ENCODE measurements at places on chromosomes 5 and 9.

GRCh38 chr5:556909-557441 is 32.7 kb upstream of the SLC9A3 start:
- DNase-seq = no peak

- DNase-seq = no peak
Observed at GRCh38 chr5:82793808-82794419, 283.3 kb downstream of the TMEM167A start.

DNA sequence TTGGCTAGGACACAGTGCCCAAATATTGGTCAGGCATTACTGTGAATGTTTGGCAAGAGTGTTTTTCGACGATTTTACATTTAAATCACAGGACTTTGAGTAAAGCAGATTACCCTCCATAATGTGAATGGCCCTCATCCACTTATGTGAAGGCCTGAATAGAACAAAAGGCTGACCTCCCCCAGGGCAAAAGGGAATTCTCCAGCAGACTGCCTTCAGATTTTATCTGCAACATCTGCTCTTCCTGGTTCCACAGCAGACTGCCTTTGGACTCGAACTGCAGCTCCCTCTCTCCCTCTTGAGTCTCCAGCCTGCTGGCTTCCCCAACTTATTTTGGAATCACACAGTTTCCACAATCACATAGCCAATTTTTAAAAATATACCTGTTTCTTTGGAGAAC is 7.1 kb upstream of the TMEM215 start:
- no peak for DNase-seq

GRCh38 chr5:127203818-127204217 is 86.8 kb upstream of the MEGF10 start:
- no peak for DNase-seq

GRCh38 chr5:142969624-142970439 is 199.7 kb downstream of the ARHGAP26 start:
- no peak for DNase-seq

DNA sequence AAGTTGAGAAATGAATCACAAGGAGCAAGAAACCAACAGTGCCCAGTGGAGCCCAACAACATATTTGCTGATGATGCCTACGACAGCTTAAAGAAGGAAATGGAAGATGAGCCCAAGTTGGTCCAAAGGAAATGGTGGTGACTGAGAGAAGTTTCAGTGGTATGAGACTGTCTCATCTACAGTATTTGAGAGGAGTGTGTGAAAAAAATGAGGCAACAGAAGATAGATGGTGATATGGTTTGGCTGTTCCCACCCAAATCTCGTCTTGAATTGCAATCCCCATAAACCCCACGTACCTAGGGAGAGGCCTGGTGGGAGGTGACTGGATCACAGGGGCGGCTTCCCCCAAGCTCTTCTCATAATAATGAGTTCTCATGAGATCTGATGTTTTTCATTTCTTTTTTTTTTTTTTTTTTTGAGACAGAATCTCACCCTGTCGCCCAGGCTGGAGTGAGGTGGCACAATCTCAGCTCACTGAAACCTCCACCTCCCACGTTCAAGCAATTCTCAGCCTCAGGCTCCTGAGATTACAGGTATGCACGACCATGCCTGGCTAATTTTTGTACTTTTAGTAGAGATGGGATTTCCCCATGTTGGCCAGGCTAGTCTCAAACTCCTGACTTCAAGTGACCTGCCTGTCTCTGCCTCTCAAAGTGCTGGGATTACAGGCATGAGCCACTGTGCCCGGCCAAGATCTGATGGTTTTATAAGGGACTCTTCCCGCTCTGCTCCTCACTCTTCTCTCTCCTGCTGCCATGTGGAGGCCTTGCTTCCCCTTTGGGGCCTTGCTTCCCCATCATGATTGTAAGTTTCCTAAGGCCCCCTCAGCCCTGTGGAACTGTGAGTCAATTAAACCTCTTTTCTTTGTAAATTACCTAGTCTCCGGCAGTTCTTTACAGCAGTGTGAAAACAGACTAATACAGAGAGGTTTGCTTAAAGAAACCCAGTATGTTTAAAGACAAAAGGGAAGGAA is 30.2 kb downstream of the EFCAB9 start:
- DNase-seq = no peak

DNA sequence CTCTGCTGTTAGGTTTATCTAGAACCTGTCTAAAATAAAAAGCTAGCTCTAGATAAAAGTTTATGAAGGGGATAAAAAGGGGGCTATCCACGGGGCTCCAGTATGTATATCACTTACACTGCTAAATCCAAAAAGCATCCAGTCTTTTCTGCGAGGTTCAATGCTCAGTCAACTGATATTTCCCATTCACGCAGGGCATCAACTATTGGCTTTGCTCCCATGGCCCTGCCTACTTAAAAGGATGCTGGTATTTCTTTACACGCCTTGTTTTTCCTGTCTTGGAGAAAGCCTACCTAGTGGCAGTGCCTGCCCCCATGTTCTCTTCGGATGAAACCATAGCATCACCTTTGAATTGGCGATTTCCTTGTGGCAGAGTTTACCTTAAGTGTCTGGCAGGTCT is 8.1 kb downstream of the SPRY4 start:
- DNase-seq = no peak

DNA sequence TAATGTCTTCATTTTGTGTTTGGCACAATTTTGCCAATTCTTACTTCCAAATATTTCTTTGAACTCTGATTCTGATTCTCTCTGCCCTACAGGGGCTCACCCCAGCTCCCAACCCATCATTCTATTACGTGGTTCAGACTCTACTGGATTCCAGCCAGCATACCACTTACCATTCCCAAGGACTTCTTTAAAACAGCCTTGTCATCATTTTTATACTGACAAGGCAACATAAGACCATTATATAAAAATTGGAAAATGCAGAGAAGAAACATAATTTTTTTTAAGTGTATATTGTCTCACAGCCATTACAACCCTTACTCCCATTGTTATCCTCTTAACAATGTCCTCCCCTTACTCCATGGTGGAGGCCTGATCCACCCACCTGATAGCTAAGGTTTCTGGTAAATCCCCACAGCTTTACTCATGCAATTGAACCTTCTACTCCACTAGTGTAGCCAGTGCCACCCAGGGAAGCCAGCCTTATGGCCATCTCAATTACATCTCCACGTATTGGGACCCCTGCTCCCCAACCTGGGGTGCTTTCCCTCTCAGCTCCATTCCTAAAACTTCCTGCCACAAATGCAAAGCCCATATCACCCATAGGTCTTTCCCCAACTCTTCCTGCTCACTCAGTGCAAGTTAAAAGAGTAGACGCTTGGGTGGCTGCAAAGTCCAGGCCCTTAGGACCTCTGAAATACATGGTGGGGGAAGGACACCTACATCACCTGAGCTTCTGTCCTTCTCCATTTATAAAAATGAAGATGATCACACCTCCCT is 19.1 kb downstream of the UGT3A2 start:
- DNase-seq = no peak

GRCh38 chr5:107603349-107603748 is 67.4 kb downstream of the EFNA5 start:
- no peak for DNase-seq

DNA sequence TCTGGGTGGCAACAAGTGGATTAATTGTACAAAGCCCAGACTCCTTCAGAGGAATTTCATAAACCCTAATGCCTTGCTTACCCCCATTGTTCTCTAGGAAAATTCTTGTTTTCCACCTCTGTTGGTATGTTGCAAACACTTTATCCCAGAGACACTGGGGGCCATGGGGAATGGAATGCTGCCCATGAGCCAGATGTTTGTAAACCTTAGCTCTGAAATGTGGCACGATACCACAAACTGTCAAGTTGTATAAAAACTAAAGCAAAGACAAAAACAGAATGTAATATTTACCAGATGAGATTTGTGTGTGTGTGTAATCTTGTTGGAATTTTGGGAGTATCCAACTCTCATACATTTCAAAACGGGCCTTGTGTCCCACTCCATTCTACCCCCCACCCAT is 465.0 kb downstream of the EBF1 start:
- no peak for DNase-seq

DNA sequence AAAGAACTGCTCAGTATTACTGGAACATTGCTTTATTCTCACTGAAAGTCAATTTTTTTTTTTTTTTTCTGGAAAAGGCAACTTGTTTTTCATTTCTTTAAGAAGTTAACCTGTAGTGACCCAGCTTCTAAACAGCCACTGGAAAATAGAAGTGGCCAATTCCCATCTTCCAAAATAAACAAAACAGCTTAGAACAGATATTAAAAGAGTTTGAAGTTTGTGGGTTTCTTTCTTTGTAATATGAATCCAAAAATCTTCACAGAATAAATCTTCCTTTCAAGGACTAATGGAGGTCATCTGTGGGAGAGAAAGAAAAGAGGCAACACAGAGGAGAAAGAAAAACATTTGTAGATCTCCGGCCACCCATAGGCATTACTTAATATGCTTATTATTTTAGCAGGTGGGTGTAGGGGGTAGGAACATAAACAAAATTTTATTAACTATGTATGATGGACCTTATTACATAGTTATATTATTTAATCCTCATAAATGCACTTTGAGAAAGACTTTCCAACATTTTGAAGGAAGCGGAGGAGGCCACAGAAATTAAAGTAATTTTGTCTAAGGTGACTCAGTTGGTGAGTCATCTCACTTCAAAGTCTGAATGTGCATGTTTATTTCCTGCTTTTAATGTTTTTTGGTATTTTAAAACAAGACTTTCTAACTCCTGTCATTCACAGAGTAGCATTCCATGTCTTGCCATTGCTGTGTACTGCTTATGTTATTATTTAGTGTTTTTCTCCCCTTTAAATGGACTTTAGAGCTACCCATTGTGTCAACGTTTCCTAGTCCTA is 1791.8 kb upstream of the WWC1 start:
- DNase-seq = no peak

GRCh38 chr5:1934056-1934394 is 51.3 kb upstream of the IRX4 start:
- DNase-seq = no peak

- no peak for DNase-seq
Observed at GRCh38 chr5:60972231-60972630, 27.2 kb downstream of the NDUFAF2 start.

- no peak for DNase-seq
Observed at GRCh38 chr5:144125163-144125726, 45.2 kb downstream of the YIPF5 start.

DNA sequence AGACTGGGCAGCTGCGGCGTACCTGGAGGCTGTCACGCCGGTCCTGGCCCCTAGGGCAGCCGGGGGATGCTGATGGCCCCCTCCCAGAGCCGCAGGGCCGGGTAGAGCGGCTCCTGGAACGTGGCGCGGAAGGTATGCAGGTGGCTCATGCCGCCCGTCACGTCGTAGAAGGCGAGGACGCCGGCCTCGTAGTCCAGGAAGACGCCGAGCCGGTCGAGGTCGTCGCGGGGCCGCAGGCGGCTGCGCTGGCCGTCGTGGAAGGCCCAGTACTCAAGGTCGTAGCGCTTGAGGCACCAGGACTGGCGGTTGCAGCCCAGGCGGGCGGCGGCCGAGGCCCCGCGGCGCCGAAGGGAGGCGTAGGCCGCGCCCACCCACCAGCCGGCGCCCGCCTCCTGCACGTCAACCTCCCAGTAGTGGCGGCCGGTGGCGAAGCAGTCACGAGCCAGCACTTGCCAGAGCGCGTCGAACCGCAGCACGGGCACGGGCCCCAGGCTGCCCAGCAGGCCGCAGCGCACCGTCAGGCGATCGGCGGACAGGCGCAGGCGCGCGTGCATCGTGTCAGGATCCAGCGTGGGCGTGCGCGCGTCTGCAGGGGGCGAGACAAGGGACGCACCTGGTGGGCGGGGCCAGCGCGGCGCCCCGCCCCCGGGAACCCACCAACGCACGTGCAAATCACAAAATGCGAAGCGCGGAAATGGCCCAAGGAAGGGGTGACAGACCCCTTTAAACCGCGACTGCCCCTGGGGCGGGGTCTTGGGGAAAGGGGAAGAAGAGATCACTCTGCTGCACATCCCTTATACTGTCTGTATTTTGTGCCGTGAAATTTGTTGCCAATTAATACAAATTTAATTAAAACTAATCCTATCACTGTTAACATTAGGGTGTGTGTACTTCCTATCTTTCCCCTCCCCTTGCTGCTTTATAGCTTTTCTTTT is 31.2 kb downstream of the NANS start:
- no peak for DNase-seq

GRCh38 chr9:98890256-98890655 is 53.5 kb upstream of the COL15A1 start:
- no peak for DNase-seq

DNA sequence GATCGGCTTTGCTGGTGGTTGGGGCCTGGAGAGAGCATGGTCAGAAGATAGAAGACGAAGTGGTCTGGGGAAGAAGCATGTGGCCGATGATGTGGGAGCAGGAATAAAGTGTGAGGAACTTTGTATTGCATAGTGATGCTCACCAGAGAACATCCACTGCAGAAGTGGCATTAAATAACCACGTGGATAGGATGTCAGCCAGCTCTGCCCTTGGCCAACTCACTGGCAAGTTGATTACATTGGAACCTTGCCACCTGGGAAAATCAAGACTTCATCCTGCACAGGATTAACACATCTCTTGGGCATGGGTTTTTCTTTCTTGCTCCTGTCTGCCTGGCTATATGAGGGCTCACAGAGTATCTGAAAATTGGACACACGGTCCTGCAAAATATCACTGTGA is 217.4 kb downstream of the DMRT2 start:
- DNase-seq = no peak

DNA sequence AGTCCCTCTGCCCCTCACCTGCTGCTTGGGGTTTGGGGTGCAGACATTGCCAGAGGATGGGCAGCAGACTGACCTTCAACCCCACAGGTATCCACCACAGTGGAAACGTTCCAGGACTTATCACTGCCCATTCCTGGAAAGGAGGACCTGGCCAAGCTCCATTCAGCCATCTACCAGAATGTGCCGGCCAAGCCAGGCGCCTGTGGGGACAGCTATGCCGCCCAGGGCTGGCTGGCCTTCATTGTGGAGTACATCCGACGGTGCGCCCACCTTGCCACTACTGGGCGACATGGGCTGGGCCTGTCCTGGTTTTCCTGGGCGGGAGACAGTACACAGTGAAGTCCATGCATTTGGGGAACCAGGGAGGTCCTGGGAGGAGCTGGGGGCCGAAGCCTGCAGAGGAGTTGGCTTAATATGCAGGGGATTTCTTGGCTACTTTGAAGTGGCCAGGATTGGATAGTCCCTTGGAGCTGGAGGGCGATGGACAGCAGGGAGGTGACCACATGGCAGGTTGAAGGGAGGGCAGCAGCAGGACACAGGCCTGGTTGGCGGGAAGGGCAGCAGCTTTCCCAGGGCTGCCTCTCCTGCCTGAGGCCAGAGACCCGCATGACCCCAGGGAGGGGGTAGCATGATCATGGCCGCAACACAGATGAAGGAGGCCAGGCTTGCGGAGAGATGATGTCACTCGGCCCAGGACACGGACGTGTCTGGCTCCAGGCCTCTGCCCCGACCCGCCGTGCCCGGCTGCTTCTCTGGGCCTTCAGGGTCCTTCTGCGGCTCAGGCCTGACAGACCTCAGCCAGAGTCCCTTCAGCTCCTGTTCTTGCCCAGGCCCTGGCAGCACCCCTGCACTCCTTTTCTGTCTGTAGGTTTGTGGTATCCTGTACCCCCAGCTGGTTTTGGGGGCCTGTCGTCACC is 34.6 kb downstream of the USP20 start:
- DNase-seq = no peak

GRCh38 chr5:176185133-176185733 is 53.0 kb upstream of the SIMC1 start:
- no peak for DNase-seq

- no peak for DNase-seq
Observed at GRCh38 chr5:10333154-10334006, 20.1 kb upstream of the MARCHF6 start.

All from NCI-H1436 treated with DMSO at 0.1 percent for 48 hours (cell line).